ENCODE measurements at places on chromosomes 2 and 18.

DNA sequence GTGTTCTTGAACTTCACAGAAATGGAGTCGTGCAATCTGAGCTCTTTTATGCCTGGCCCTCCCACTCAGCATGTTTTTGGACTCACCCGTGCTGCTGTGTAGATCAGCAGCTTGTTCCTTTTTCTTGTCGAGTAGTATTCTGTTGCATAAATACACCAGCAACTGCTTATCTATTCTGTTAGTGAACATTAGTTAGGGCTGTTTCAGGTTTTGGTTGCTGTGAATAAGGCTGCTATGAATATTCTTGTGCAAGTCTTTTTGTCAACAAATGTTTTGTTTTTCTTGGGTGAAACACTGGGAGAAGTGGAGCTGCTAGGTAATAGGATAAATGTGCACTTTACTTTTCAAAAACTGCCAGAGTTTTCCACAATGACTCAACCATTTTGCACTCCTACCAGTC is 15.3 kb upstream of the CIDEA start:
- DNase-seq, result no peak

GRCh38 chr2:167833294-167833693 is 414.1 kb downstream of the STK39 start:
- no peak for DNase-seq

DNA sequence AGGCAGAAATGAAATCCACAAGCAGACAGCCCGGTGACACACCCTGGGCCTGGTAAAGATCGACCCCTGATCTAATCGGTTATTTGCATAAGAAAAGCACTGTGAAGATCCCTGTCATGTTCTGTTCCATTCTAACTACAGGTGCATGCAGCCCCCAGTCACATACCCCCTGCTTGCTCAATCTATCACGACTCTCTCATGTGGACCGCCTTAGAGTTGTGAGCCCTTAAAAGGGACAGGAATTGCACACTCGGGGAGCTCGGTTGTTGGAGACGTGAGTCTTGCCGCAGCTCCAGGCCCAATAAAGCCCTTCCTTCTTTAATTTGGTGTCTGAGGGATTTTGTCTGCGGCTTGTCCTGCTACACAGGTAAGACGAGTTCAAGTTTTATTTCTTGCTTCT is 13.4 kb upstream of the IL1B start:
- DNase-seq, result no peak

GRCh38 chr2:96109361-96109680 is 7.0 kb downstream of the ADRA2B start:
- DNase-seq, result no peak

GRCh38 chr2:159616286-159616701 is at the start of gene BAZ2B:
BAZ2B (minus strand) TSS chr2:159616548; CDS start chr2:159478719, 137,829 bp downstream.
- no peak for DNase-seq

- no peak for DNase-seq
Measured at GRCh38 chr2:205077159-205077558, 531.9 kb downstream of the PARD3B start.

- no peak for DNase-seq
Measured at GRCh38 chr2:64793701-64794100, 140.0 kb upstream of the SERTAD2 start.

GRCh38 chr2:169963786-169964185 is 136.5 kb downstream of the UBR3 start:
- no peak for DNase-seq

GRCh38 chr2:3488855-3489763 is 30.2 kb downstream of the ADI1 start:
- no peak for DNase-seq
